A549 treated with DMSO at 1 μM for 4 hours (cell line): ENCODE measurements at places on chromosomes 16 and 17. TPM values are rescaled to one million over a fixed set of nuclear protein-coding genes. Genes with fewer than 3 reads are reported as not detected.

Gene EVPL
- 11.9 to 17.9 TPM (median 14.9 TPM) in 5 replicates for total RNA-seq

Gene HOXB2
- total RNA-seq: 0.43 to 0.74 TPM (median 0.70 TPM) in 5 replicates

Gene AANAT
- 0.21 to 0.41 TPM (median 0.29 TPM) in 4 of 5 replicates, not detected in the other for total RNA-seq

Gene CHD9NB
- total RNA-seq: 0.69 to 1.8 TPM (median 1.6 TPM) in 5 replicates

Gene AIPL1
- total RNA-seq: not detected in 5 replicates

Gene CACNG1
- total RNA-seq: 0.11 to 0.18 TPM (median 0.16 TPM) in 3 of 5 replicates, not detected in the others

Gene PRSS33
- total RNA-seq: 0.12 TPM in 1 of 5 replicates, not detected in the others

Gene USP6
- 0.01 to 0.03 TPM (median 0.02 TPM) in 4 of 5 replicates, not detected in the other for total RNA-seq

Gene CLCN7
- 56.1 to 84.3 TPM (median 77.2 TPM) in 5 replicates for total RNA-seq

Gene KCNJ2
- 0.09 to 0.16 TPM (median 0.10 TPM) in 5 replicates for total RNA-seq

Gene KRTAP9-4
- not detected in 5 replicates for total RNA-seq

Gene SGCA
- total RNA-seq: 1.5 to 2.7 TPM (median 1.8 TPM) in 5 replicates

Gene SAT2
- 75.9 to 92.6 TPM (median 88.1 TPM) in 5 replicates for total RNA-seq

Gene UNC13D
- total RNA-seq: 2.3 to 4.8 TPM (median 4.3 TPM) in 5 replicates

Gene CBFA2T3
- 0.18 to 0.57 TPM (median 0.46 TPM) in 5 replicates for total RNA-seq

Gene CTRB2
- total RNA-seq: not detected in 5 replicates

Gene WFIKKN2
- total RNA-seq: not detected in 5 replicates

Gene KRT17
- 0.81 to 1.3 TPM (median 0.97 TPM) in 5 replicates for total RNA-seq

Gene COL1A1
- 8.5 to 11.9 TPM (median 9.5 TPM) in 5 replicates for total RNA-seq

Gene TOP2A
- 197 to 286 TPM (median 260 TPM) in 5 replicates for total RNA-seq

Gene NAGS
- total RNA-seq: 0.77 to 1.4 TPM (median 1.0 TPM) in 5 replicates

Gene ACACA
- total RNA-seq: 51.5 to 63.8 TPM (median 57.9 TPM) in 5 replicates

Gene LGALS9B
- not detected in 5 replicates for total RNA-seq

Gene ANKRD40CL
- not detected in 5 replicates for total RNA-seq
